ENCODE measurements at places on chromosomes 1 and 21.

DNA sequence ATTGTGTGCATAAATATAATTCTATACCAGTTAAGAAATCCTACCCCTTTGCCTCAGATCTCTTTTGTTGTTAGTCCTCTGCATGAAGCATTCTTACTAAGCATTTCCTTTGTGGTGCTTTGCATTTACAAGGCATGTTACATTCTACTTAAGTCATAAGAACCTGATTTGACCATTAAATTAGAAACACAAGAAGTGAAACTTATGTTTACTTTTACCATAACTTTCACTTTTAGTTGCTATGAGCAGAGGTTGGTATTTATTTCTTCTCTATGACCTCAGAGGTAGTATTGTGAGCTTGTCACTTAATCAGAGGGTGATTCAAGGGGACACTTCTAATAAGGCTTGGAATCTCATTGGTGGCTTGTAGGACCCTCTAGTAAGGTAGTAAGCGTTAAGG is 9.0 kb downstream of the FAM20B start:
- peak; percentile 90 for DNase-seq

- DNase-seq = peak; percentile 33
Observed at GRCh38 chr1:51268634-51269033, 32.6 kb downstream of the RNF11 start.

- DNase-seq = no peak
Observed at GRCh38 chr1:24568475-24568874, 12.6 kb downstream of the NCMAP start.

GRCh38 chr1:224705578-224705977 is 89.5 kb downstream of the CNIH3 start:
- no peak for DNase-seq

- no peak for DNase-seq
Observed at GRCh38 chr1:29890201-29890959, 654.1 kb downstream of the PTPRU start.

- no peak for DNase-seq
Observed at GRCh38 chr1:177701654-177702353, 268.1 kb downstream of the SEC16B start.

- DNase-seq = no peak
Observed at GRCh38 chr1:167757433-167758309, 35.9 kb downstream of the MPZL1 start.

DNA sequence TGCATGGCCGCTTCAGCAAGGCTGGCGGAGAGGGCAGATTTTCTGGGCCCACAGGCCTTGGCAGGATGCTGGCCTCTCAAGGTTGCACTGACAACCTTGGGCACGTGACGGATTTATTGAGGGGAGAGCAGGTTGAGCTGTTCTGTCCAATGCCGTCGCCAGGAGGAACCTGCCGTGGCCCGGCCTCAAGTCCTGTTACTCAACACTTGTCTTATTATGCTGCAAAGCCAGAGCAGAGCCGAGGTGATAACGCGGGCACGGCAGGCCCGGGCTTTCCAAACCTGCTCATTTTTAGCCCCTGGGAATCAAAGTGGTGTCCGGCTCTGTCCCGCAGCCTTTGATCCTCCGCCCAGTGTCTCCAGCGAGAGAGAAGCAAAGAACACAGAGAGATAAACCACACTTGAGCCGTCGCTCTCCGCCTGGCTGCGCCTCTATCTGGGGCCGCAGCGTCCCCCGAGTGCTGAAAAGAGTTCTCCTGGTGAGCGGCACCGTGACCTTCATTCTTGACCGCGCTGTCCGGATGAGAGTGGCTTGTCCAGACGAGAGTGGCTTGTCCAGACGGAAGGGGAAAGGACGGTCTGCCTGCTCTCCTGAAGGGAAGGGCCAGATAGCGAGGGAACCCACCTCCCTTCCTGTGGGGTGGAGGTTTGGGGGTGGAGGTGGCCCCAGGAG is 162.3 kb upstream of the ARHGEF16 start:
- DNase-seq = no peak

GRCh38 chr1:75265792-75266191 is 131.6 kb downstream of the LHX8 start:
- peak; percentile 45 for DNase-seq

All from iris pigment epithelial cell (primary cell).